ENCODE measurements at places on chromosomes 4 and X.

DNA sequence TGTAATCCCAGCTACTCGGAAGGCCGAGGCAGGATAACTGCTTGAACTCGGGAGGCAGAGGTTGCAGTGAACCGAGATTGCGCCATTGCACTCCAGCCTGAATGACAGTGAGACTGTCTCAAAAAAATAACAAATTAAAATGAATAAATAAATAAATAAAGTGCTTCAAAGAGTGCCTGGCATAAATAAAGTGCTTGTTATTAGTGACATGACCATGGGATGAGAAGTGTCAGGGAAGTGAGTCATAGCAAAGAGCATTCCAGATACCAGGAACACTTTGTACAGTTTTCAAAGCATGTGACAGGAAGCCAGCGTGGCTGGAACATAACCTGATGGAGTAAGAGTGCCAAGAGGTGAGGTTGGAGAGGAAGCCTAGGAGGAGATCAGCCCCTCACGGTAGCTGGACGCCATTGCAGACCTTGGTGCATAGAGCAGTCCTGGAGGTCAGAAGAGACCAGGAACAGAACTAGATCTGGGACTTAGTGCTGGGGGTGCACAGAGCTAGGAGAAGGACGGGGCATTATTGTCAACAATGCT, 6.0 kb upstream of the WDR13 start:
- no peak for DNase-seq

- DNase-seq, result no peak
Measured at GRCh38 chrX:10741003-10741402, 120.6 kb upstream of the MID1 start.

GRCh38 chrX:107025545-107025944, 25.5 kb upstream of the MORC4 start:
- no peak for DNase-seq

GRCh38 chr4:126470862-126471261, 1156.1 kb downstream of the FAT4 start:
- DNase-seq, result no peak

- no peak for DNase-seq
Measured at GRCh38 chr4:123838474-123838873, 441.9 kb downstream of the SPRY1 start.

DNA sequence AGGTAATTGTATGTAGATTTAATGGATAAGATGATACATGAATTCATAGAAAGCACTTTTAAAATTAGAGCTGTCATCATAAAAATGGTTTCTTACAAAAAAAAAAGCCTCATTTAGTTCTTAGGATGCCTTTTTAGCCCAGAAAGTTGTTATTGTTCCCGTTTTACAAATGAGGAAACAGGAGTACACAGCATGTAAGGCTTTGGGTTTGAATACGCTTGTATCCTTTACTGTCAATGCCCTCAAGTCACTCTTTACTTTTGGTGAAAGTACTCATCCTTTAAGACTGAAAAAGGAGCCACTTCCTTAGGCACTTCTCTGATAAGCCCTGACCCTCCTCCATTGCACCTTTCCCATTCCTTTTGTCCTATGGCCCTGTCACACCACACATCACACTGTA, 4.9 kb downstream of the EREG start:
- no peak for DNase-seq

DNA sequence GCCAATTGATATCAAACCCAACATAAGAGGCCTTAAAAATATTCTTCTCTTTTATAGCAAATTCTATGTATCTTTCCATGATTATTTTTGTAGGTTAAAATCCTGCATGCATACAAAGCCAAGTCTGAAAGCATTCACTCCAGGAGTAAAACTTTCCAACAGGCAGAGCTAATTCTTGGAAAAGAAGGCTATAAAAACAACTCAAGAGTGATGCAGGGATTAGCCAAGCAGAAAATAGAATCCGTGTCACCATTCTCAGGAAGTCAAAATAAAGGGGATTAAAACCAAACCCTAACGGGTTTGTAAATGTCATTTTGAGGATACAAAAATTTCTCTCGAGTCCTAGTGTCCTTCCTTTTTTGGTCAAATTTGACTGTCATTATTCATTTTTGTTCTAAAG, 412.4 kb downstream of the DMD start:
- no peak for DNase-seq

GRCh38 chrX:48721916-48722315, 25.4 kb downstream of the SUV39H1 start:
- DNase-seq, result no peak

GRCh38 chr4:94339779-94340178, 2.9 kb downstream of the HPGDS start:
- DNase-seq, result peak; percentile 34

DNA sequence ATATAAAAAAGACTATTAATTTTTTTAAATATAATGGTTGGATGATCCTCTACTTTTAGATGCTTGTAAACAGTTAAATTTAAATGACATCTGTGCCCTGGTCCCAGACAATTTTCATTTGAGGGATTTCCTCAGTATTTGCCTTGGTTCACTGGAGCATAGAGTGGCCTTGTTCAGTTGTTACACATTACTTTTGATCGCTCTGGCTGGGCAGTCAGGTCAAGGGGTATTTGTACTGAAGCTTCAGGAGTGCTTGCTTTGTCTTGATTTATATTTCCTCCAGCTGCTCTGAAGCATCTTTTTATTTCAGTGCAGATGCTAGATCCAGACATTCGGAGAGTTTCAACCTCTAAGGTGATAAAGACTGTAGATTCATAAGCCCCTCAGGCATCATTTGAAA, 50.0 kb downstream of the COMMD8 start:
- no peak for DNase-seq

- no peak for DNase-seq
Measured at GRCh38 chr4:2322227-2322626, 60.3 kb upstream of the MXD4 start.

DNA sequence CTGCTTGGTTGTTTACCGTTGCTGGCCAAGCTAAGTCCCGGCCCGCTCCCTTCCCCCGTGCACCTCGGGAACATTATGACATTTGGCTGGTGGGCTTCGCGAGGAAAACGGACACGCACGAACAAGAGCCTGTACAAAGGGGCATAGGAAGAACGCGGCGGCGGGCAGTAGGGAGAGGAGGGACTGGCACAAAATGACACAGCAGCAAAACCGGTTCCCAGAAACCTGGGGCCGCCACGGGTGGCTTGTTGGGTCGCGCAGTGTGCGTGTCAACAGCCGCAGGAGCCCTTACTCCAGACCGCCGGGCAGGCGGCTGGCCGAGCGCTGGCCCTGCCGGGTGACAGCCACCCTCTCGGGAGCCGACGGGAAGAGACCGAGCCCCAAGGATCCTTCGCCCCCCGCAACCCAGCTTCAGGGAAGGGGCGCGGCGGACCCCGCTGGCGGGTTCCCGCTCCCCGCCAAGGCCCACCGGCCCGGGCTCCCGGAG, 1.6 kb upstream of the LIN54 start:
- peak; percentile 59 for DNase-seq

- DNase-seq, result no peak
Measured at GRCh38 chr4:128830906-128831503, 21.5 kb downstream of the JADE1 start.

DNA sequence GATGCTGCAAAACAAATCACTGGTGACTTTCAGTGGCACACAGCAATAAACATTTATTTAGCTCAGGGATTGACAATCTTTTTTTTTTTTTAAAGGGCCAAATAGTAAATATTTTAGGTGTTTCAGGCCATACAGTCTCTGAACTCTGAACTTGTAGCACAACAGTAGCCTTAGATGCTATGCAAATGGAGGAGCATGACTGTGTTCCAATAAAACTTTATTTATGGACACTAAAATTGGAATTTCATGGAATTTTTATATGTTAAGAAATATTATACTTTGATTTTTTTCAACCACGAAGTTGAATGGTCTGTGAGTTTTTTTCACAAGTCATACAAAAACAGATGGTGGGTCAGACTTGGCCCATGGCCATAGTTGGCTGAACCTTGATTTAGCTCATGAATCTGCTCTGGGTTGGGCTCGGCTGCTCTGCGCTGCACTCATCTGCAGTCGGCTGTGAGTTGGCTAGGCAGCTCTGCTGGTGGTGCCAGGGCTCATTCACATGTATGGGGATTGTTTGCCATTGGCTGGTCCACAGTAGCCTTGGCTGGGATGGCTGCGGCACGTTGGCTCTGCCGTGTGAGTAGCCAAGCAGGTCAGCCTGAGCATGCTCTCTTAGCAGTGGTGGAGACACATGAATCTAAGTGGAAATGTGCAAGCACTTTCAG, 231.7 kb upstream of the PGRMC2 start:
- DNase-seq, result no peak

GRCh38 chr4:130029442-130029841, 933.5 kb downstream of the C4orf33 start:
- DNase-seq, result no peak

DNA sequence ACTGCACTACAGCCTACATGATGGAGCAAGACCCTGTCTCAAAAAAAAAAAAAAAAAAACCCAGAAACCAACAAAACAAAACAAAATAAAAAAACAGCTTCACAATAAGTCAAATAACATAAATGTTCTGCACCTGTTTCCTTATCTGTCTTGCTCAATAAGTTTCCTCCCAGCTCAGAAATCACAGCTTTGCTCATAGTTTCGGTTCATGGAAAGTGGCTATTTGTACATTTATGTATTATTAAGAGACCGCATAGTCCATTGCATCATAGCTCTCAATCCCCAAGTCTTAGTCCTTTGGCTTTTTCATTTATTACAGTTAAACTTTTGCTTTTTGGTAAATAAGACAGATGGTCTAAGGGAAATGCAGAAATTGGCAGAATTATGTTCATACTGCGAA, 24.4 kb upstream of the CFAP299 start:
- no peak for DNase-seq

DNA sequence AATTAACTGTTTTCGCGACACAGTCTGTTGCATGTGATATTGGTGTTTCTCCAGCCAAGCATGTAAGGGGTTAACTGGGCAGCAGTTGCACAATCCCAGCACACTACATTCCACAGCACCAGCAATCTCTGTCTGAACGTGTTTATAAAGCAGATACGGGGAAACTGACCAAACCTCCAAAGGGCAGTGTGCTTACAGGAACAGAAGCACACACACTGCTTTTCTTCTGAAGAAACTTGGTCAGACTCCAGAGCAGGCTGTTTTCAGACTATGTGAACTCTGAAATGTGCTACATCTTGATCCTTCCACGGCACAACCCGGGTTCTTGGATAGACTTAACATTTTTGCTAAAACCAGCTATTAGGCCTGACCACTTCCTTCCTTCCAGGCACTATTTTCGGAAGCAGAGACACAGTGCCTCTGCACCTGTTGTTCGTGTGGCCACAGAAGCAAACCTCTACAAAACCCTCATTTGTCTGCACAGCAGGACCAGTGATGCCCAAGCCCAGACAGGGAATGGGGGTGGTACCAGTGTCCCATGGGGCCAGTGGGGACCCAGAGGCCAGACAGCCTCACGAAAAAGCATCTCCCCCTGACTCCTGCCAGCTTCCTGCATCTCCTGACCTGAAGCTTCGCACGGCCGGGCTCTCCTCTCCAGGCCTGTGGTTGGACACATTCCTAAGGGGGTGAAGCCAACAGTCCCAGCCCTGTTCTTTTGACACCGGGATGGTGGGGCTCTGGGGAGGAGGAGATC, 90.1 kb downstream of the IRF2 start:
- DNase-seq, result no peak

DNA sequence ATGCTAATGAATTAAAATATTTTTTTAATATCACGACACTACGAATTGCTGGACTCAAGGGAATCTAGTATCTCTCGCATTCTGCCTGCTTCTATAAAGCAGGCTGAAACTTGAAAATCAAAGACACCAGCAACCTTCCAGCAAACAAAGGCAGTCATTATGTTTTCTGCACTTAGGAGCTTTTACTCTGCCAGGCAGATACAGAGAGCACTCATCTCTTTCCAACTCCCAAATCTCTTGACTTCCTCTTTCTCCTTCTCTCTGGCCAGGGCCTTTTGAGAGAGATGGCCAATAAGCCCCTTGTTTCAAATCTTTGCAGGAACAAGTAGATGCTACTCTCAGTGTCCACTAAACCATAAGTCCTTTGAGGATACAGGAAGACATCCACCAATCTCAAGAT, 95.2 kb upstream of the KLF3 start:
- no peak for DNase-seq

DNA sequence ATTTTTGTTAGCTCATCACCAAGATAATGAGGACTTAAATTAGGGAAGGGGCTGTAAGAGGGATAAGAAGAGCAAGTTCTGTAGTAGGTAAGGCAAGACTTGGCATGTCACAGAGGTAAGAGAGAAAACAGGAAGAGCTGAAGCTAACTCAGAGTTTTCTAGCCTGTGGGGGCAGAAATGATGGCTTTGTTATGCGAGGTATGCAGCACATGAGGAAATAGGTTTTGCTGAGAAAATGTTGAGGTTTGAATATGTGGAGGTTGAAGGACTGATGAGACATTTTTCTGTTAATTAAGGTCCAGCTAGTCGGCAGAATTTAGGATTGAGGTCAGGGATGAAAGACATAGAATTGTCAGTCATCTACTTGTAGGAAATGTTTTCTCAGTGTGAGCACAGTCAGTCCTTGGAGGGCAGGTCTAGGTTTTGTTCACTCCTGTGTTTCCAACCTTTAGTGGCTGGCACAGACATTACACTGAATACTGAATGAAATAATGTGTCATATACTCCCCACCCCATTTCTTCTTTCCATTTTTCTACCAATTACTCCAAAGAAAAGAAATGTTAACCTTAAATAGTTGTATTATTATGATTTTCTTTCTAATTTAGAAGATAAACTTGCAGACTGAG, 154.0 kb upstream of the AADAT start:
- no peak for DNase-seq

DNA sequence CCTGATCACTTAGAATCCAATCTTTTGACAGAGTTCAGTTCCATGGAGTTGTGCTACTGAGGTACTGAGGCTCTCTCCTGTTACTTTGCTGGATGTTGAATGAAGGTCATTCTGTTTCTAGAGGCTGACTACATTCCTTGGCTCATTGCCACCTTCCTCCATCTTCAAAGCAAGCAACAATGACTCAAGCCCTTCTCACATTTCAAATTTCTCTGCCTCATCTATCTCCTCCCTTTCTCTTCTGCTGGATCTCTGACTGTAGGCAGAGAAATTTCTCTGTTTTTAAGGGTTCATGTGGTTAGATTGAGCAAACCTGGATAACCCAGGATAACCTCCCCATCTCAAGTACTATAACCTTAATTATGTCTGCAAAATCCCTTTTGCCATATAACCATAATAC, 775.4 kb downstream of the STPG2 start:
- no peak for DNase-seq

- DNase-seq, result no peak
Measured at GRCh38 chr4:76622126-76622525, 187.1 kb downstream of the SHROOM3 start.

- DNase-seq, result no peak
Measured at GRCh38 chr4:61860376-61860775, 660.2 kb downstream of the ADGRL3 start.

DNA sequence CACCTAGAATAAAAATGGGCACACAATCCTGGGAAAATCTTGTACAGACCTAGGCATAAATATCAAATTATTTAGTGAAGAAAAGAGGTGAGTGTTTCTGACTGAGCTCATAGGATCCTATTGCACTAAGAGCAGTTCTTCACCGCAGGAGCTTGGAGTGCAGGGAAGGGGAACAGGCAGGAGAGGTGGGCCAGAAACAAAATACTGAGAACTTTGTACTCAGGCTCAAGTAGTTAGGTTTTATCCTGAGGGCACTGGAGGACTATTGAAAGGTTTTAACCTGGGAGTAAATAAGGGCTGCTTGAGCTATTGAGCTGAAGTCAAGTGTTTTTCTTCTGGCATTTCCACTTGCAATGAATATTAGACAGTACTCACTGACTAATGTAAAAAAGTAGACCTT, 12.2 kb downstream of the EPHA5 start:
- no peak for DNase-seq

- no peak for DNase-seq
Measured at GRCh38 chrX:31178064-31178768, 106.4 kb upstream of the FTHL17 start.

GRCh38 chr4:135144498-135144897, 942.9 kb upstream of the PABPC4L start:
- DNase-seq, result no peak

All from activated CD4-positive, CD25-positive, alpha-beta regulatory T cell treated with anti-CD3 and anti-CD28 coated beads, Interleukin-2, amount 50 U/mL, for 72 hours (primary cell).